ENCODE measurements at places on chromosomes 16 and 17.

- DNase-seq, result no peak
These were observed 13.1 kb upstream of the MYH13 start for GRCh38 chr17:10385871-10386270.

GRCh38 chr16:69691980-69692911, 34.1 kb downstream of the NQO1 start:
- DNase-seq, result no peak

DNA sequence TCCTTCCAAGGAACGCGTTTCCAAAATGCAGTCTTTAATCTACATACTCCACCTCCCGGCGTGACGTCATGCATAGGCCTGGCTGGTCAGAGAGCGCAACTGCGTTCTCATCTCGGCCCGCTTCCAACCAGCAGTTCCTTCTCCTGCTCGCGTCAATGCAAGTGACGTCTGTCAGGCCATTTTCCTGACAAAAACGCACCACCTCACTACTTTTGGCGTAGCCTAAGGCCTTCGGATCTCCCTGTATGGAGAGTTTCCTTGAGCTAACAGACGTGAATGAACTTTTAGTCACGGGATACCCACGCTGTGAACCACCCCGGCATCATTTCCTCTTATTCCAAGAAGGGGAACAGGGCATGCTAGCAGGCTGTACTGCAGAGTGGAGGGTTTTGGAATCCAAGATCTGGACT, 25.0 kb downstream of the TEX14 start:
- DNase-seq, result no peak

DNA sequence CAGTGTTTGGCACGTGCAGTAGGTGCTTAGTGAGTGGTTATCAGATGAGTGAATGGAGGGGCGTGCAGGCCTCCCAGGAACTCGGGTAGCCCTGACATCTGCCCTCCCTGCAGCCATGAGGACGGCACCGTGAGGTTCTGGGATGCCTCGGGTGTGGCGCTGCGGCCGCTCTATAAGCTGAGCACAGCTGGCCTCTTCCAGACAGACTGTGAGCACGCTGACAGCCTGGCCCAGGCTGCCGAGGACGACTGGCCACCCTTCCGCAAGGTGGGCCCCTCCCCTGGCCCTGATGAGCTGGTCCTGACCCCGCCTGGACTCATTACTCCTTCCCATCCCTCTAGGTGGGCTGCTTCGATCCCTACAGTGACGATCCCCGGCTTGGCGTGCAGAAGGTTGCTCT, 11.1 kb downstream of the LLGL1 start:
- DNase-seq, result no peak

DNA sequence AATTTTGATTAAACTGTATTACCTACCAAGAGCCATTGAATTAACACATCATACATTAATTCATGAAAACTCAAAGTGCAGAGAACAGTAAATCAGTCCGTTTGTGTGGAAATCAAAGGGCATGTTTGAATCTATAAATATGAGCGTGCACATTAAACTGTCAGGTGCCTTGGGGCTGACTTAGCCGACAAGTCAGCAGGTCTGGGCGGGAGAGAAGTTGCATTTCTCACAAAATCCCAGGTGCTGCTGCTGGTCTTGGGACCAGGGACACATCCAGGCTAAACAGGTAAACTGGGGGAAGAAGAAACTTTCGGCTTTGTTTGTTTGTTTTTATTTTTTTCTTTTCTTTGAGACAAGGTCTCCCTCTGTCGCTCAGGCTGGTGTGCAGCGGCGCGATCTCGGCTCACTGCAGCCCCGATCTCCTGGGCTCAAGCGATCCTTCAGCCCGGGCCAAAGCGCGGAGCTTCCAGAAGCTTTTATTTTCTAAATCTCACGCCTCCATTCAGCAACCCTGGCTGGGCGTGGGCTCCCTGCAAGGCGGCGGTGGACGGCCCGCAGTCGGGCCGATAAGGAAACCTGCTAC, 213.9 kb downstream of the MRTFB start:
- DNase-seq, result no peak

- no peak for DNase-seq
These were observed 49.0 kb downstream of the SNX20 start for GRCh38 chr16:50631985-50632576.

DNA sequence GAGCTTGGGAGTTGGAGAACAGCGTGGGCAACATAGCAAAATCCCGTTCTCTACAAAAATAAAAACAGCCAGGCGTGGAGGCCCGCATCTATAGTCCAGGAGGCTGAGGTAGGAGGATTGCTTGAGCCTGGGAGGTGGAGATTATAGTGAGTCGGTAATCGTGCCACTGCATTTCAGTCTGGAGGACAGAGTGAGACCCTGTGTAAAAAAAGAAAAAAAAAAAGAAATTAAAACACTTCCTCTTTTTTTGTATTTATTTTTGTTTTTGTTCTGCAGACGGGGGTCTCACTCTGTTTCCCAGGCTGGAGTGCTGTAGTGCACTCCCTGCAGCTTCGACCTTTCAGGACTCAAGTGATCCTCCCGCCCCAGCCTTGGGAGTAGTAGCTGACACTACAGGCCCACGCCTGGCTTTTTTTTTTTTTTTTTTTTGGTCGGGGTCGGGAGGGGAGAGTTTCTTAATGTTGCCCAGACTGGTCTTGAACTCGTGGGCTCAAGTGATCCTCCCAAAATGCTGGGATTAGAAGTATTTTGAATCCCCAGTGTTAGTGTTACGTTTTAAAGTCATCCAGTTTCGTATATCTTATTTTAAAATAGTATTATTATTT, 1.5 kb downstream of the IST1 start:
- DNase-seq, result no peak

DNA sequence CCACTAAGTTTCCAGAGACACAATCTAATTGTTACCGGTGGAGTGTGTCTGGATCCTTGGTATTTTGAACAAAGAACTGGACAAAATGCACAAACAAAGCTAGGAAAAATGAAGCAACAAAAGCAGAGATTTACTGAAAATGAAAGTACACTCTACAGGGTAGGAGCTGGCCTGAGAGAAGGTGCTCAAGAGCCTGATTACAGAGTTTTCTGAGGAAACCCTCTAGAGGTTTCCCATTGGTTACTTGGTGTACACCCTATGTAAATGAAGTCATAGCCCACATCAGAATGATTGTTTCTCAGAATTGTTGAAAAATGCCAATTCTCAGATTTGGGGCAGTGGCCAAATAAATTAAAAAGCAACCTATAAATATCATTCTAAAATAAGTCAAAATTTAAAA, 436.4 kb downstream of the KCNJ18 start:
- DNase-seq, result no peak

- no peak for DNase-seq
These were observed 3.4 kb downstream of the TRADD start for GRCh38 chr16:67156143-67156844.

- no peak for DNase-seq
These were observed 6.3 kb upstream of the TBCD start for GRCh38 chr17:82745524-82745923.

GRCh38 chr17:81907219-81908145, 3.7 kb downstream of the PCYT2 start:
- DNase-seq, result no peak

GRCh38 chr17:65370669-65371131, 190.7 kb downstream of the AXIN2 start:
- DNase-seq, result no peak

DNA sequence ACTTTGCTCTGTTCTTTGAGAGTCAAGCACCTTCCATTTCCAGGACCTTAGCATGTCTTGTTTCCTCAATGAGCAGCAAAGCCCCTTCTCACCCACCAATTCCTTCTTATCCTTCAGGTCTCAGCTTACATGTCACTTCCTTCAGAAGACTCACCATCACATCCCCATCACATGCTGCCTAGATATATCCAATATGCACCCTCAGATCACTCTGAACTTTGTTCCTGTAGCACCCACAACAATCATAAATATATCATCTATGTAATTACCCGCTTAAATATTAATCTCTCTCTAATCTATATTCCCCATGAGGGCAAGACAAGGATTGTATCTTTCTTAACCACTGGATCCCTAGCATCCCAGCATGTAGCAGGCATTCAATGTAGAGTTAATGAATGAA, 30.4 kb downstream of the KANSL1 start:
- no peak for DNase-seq

- DNase-seq, result no peak
These were observed 32.7 kb downstream of the ZZEF1 start for GRCh38 chr17:4110152-4110551.

GRCh38 chr17:20184181-20184580, 175.0 kb downstream of the SPECC1 start:
- peak; percentile 76 for DNase-seq

DNA sequence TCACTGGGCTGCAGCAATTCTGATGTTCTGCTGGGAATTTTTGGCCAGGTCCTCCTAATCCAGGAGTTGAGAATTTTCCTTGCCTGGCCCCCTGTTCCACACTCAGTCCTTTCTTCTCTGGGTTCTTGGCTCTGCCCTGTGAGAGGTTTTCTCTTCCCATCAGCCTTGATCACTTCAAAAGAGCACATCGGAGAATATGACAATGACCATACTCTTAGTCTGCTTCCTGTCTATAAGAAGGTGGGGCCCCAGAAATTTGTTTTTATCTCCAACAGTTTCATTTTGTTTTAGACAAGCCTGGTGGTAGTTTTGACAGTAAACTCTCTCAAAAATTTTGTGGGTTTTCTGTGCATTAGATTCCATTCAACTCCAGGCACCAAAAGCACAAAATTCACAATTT, 70.7 kb downstream of the C17orf67 start:
- no peak for DNase-seq

GRCh38 chr17:15351478-15351840, 10.1 kb upstream of the TEKT3 start:
- DNase-seq, result no peak

- DNase-seq, result no peak
These were observed 11.9 kb downstream of the SCGB1C2 start for GRCh38 chr17:149231-149630.

DNA sequence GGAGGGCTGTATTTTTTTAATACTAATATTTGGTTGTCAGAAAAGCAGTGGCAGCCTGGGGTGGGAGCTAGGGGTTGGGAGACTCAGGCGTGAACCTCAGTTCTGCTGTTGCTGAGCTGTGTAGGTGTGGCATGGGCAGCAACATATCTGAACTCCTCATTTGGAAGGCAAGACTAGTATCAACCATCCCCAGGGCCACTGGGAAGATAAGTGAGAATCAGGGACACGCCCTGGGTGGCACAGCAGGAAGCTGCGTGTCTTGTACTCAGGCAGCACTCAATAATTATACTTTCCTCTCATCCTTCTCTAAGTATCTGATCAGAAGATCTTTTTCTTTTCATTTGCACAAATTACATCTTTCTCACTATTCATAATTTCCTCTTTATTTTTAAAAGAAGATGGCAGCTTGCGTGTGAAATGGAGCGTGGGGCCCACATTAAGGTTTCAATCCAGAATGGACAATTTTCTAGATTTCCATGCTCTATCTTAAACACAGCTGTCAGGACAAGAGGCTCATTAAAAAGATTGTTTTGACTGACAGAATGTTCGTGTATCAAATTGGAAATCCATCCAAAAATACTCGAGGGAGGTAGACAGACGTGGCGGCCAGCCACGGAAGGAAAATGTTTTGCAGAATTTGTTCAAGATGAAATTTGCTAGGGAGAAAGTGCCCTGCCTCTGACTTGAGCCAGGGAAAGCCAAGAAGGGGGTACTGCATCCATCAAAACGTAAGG, 121.1 kb downstream of the CPPED1 start:
- no peak for DNase-seq
